ENCODE measurements at places on chromosomes 6 and 20.

GRCh38 chr6:168428052-168428826 lies 12.7 kb upstream of the SMOC2 start:
- no peak for DNase-seq

- peak; percentile 81 for DNase-seq
Measured at GRCh38 chr20:31740208-31740607, 1.1 kb downstream of the TPX2 start.

- peak; percentile 86 for DNase-seq
Measured at GRCh38 chr6:90233994-90234393, 62.6 kb downstream of the BACH2 start.

DNA sequence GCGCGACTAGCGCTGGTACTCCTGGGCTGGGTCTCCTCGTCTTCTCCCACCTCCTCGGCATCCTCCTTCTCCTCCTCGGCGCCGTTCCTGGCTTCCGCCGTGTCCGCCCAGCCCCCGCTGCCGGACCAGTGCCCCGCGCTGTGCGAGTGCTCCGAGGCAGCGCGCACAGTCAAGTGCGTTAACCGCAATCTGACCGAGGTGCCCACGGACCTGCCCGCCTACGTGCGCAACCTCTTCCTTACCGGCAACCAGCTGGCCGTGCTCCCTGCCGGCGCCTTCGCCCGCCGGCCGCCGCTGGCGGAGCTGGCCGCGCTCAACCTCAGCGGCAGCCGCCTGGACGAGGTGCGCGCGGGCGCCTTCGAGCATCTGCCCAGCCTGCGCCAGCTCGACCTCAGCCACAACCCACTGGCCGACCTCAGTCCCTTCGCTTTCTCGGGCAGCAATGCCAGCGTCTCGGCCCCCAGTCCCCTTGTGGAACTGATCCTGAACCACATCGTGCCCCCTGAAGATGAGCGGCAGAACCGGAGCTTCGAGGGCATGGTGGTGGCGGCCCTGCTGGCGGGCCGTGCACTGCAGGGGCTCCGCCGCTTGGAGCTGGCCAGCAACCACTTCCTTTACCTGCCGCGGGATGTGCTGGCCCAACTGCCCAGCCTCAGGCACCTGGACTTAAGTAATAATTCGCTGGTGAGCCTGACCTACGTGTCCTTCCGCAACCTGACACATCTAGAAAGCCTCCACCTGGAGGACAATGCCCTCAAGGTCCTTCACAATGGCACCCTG lies 1.6 kb downstream of the TPBG start:
- peak; percentile 2 for DNase-seq
